Vein endothelial cell (primary cell): ENCODE measurements at places on chromosomes 3 and 15. TPM values are rescaled to one million over a fixed set of nuclear protein-coding genes. Genes with fewer than 3 reads are reported as not detected.

Gene GOLGA8R
- 0.57 and 2.3 TPM in 2 replicates for total RNA-seq

Gene CTXND1
- not detected in 2 replicates for total RNA-seq

Gene RTP3
- total RNA-seq, result not detected in 2 replicates

Gene C3orf18
- 1.3 and 4.3 TPM in 2 replicates for total RNA-seq
